ENCODE measurements at places on chromosomes 5 and 9.

GRCh38 chr9:88782931-88783710 is 208.1 kb upstream of the S1PR3 start:
- no peak for DNase-seq

DNA sequence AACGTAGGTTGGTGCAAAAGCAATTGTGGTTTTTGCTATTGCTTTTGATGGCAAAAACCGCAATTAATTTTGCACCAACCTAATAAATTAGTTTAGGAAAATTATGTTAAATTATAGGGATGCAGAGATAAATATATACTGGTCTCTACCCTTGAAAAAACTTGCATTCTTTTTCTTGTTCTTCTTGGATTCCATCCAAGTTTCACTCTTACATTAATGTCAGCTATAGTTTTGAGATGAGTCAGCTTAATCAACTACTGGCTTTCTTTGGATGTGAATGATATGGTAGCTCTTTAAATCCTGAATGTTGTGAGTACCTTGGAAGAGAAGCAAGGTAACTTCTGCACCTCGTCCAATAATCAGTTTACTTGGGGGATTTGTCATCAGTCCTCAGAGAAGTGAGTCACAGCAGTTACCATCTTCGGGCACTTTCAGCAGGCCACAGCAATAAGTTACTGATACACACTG is 549.0 kb upstream of the ZNF608 start:
- DNase-seq = no peak

- peak; percentile 52 for DNase-seq
Measured at GRCh38 chr9:127809540-127810377, 7.1 kb downstream of the FPGS start.

DNA sequence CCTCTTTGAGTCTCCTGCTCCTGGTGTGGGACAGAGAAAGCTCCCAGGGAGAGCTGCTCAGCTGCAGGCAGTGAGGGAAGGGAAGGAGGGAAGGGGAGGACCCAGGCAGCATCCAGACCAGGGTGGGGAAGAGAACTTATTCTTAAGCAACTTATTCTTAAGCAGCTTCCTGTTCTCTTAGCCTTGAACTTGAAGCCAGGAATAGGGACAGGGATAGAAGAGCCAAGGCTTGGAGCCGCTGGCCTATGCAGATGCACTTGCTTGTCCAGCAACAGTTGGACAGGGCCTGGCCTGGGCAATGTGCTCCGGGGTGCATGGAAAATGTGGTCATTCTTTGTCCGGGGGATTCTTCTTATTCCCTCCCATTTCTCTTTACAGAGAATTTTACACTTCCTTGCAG is 31.4 kb upstream of the SPTLC1 start:
- no peak for DNase-seq

DNA sequence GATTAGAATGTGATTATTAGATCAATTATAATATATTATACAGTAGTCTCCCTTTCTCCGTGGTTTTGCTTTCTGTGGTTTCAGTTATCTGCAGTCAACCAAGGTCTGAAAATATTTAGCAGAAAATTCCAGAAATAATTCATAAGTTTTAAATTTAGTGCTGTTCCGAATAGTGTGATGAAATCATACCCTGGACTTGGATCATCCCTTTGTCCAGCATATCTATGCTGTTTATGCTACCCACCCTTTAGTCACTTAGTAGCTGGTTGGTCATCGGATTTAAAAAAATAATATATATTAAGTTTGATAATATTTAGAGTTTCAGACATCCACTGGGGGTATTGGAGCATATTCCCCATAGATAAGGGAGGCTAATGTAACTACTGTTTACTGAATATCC is 19.6 kb downstream of the RMI1 start:
- no peak for DNase-seq

- no peak for DNase-seq
Measured at GRCh38 chr5:98975223-98975622, 46.4 kb upstream of the CHD1 start.

DNA sequence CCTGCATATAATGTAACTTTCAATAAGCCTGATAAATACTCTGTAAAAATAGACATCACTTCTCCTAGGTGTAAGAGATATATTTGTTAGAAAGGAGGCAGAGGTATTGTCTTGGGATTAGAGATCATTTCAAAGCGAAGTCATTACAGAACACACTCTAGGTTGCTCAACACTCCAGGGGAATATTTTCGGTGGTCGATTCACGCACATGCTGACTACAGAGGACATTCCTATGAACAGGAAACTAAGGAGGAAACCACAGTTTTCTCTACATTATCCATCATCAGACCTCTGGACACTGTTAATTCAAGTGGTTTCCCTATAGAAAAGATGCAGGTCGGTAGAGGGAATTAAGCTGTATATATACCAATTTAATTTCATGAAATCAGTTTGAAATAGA is 370.0 kb downstream of the NDUFS4 start:
- no peak for DNase-seq

GRCh38 chr5:117738571-117738970 is 1163.9 kb upstream of the SEMA6A start:
- no peak for DNase-seq

DNA sequence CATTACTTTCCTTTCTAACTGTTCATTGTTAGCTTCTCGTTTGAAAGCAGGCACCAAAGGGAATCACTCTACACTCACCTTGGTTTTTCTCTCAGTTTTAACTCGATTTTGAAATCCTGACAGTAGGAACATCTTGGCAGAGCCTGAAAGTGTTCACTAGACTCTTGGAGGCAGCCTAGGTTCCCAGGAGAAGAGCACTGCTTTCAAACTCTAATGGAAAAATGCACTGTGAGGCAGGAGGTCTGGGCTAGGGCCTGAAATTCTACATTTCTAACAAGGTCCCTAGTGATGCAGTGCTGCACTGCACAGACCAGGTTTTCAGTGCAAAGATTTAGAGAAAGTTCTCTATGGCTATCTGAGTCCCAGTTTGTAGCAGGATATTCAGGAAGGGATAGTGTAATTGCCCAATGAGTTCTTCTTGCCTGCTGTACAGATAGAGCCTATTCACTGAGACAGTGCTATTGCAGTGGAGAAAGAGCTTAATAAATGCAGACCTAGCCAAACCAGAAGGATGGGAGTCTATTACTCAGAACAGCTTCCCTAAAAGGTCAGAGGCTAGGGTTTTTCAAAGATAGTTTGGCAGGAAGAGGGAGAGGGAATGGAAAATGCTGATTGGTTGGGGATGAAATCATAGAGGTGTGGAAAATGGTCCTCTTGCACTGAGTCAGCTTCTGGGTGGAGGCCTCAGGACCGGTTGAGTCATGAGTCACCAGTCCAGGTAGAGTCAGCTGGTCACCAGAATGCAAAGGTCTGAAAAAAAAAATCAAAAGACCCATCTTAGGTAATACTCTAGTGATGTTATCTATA is 153.9 kb downstream of the GPBP1 start:
- no peak for DNase-seq

DNA sequence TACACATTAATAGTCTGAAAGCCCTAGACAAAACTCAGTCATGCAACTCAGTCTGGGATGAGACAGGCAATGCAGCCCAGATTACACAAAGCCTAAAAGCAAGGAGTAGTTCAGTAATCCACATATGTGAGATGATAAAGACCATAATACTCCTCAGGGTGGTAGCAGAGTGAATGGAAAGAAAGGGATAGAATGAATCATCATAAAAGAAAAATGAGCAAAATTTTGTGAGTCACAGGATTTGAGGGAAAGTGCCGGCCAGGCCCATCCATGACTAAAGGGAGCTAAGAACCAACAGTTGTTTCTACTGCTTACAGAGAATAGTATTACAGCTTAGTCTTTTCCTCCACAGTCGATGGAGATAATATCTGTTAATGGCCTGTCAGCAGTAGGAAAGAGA is 90.0 kb upstream of the POU5F2 start:
- DNase-seq = no peak

GRCh38 chr9:108423433-108423832 is 432.4 kb downstream of the ACTL7B start:
- no peak for DNase-seq

- DNase-seq = peak; percentile 68
Measured at GRCh38 chr5:179805529-179806249, 977 bp downstream of the MGAT4B start.

DNA sequence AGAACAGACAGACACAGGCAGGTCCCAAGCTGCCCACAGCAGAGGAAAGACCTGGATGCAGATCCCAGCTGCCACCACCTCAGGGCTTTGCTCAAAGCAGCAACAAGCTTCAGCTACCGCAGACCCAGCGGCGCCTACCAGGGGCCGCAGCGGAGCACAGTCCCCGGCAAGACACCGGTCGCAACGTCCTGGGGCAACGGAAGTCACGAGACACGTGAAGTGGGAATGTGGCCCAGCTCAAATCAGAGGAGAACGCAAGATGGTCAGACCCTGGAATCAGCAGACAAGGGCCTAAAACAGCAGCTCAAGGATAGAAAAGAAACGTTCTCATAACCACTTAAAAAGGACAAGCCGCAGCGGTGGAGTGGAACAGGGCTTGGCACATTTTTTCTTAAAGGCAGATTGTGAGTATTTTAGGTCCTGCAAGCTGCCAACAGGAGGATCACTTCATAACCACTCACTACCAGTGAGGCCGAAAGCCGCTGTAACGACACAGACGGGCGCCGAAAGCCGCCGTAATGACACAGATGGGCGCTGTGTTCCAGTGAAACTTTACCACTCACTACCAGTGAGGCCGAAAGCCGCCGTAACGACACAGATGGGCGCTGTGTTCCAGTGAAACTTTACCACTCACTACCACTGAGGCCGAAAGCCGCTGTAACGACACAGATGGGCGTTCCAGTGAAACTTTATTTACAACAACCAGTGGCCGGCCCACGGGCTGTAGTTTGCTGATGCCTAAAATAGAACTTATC is 21.7 kb downstream of the SLC9A3 start:
- no peak for DNase-seq

- no peak for DNase-seq
Measured at GRCh38 chr5:116898917-116899316, 324.3 kb upstream of the SEMA6A start.

DNA sequence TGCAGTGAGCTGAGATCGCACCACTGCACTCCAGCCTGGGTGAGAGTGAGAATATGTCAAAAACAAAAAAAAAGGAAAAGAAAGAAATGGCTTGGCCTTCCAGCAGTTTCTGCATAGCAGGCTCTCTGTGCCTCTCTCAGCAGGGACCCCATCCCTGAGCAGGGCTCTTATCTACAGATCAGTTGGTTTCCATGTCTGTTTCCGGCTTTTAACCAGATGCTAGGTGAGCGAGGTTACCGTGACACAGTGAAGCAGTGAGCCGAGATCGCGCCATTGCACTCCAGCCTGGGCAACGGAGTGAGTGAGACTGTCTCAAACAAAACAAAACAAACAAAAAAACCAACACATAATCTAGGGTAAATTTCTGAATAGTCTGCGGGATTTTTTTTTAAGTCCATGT is 51.4 kb downstream of the COL5A1 start:
- no peak for DNase-seq

GRCh38 chr9:69516353-69517322 is 155.5 kb downstream of the APBA1 start:
- DNase-seq = no peak

DNA sequence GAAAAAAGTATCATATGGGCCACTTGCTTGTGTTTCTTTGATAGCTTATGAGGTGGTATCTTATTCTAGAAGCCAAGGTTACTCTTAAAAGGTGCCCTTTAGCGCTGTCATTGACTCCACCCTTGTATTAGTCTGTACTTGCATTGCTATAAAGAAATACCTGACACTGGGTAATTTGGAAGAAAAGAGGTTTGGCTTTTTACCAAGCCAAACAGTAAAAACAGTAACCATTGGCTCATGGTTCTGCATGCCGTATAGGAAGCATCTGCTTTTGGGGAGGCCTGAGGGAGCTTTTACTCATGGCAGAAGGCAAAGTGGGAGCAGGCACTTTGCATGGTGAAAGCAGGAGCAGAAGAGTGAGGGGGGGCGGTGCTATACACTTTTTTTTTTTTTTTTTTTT is 87.4 kb downstream of the TEK start:
- DNase-seq = no peak

DNA sequence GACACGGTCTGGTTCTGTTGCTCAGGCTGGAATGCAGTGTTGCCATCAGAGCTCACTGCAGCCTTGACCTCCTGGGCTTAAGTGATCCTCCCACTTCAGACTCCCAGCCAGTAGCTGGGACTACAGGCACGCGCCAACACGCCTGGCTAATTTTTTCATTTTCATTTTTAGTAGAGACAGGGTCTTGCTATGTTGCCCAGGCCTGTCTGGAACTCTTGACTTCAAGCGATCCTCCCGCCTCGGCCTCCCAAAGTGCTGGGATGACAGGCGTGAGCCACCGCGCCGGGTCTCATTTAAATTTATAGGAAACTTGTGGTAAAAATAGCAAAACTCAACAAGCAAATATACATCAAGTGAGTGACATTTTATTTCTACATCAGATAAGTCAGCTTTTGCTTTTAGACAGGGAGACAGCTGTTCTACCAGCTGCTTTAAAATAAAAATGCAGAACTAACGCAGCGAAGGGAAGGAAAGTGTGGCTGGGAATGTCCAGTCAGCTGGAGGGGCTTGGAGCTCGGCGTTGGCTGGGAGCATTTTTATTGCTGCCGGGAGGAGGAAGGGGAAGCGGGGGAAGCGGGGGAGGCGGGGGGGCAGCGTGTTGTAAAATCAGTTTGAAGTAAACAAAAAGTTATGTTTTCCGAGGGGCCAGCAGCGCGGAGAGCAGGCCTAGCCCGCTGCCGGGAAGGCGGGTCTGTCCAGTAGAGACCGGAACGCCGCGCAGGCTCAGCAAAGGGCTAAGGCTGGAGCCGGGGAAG is 707 bp upstream of the ZFYVE16 start:
- no peak for DNase-seq

- no peak for DNase-seq
Measured at GRCh38 chr5:26868504-26868903, 169.9 kb downstream of the CDH9 start.

DNA sequence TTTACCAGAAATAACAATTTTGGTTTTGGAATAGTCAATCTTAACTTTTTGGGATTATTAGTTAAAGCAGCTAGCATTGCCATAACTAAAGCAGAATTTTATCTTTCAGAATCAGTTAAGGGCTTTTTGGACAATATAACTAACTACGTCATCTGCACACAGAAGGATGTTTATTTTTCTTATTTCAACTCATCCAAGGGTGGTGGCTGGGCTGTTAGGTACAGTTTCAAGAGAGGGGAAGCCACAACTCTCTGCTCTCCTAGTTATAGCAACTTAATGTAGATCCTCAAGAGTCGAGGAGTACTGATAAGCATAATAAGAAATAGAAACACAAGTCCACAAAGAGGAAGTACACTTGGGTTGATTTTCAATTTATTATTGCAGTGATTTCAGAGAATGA is 65.6 kb downstream of the ANKRD55 start:
- DNase-seq = no peak

GRCh38 chr5:174817610-174818009 is 93.2 kb downstream of the MSX2 start:
- DNase-seq = no peak
